ENCODE measurements at places on chromosomes 7 and 10.
A peak's percentile ranks its signal among the peaks of the same experiment; 100 is the strongest.

DNA sequence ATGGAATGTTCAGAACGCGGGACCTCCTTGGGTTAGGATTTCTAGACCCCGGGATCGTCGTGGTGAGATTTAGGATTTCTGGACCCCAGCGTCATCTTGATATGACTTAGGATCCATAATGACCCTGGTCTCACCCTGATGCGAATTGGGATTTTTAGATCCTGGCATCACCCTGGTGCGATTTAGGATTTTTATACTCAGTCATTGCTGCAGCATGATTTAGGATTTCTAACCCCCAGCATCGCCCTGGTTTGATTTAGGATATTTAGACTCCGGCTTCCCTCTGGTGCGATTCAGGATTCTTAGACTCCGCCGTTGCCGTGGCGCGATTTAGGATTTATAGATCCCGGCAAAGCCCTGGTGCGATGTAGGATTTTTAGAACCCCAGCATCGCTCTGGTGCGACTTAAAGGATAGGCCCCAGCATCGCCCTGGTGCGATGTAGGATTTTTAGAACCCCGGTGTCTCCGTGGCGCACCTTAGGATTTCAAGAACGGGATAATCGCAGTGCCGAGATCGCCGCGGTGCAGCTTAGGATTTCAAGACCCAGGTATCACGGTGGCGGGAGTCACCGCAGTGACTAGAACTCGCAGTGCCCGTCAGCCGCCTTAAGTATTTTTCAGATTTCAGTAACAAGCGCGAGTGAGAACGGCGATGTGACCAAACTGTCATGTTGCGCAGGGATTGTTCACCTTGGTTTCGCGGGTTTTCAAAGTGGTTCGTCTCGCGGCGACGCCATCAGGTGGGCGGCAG is 814 bp downstream of the MEST start:
- no peak for DNase-seq

DNA sequence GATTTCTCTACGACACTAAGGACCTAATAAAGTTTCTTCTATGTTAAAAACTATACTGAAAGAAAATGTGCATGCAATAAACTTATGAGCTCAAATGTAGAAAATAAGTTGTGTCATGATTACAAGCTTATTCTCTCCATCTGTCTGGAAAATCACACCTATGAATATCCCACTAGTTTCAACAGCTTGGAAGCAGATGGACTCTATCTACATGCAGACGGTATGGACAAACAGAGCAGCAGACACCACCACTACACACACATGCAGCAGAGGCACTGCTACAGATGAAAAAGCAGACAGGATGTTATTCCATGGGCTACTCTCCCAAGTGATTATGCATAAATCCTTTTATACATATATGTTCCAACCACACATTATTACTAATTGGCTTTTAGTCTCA is 123.4 kb upstream of the TARP start:
- no peak for DNase-seq

GRCh38 chr7:40551685-40552576 is 417.1 kb downstream of the SUGCT start:
- DNase-seq = peak; percentile 70

DNA sequence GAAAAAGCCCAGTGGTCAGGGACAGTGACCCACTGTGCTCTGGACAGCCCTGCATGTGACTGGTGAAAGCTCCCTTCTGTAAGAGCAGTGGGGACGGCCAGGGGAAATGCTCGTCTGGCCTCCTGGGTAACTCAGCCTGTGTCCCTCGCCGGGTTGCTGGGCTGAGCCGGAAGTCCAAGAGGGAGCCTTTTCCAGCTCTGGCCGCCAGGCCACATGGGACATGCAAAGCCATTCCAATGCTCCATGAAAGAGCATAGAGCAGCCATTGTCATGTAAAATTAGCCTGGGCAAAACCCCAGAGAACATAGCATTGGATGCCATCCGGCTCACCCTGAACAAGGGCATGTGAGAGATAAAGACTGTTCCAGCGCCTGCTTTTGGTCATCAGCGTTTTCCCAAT is 64.9 kb upstream of the ADRB1 start:
- no peak for DNase-seq

- no peak for DNase-seq
Observed at GRCh38 chr10:119502618-119503155, 39.8 kb downstream of the RGS10 start.

DNA sequence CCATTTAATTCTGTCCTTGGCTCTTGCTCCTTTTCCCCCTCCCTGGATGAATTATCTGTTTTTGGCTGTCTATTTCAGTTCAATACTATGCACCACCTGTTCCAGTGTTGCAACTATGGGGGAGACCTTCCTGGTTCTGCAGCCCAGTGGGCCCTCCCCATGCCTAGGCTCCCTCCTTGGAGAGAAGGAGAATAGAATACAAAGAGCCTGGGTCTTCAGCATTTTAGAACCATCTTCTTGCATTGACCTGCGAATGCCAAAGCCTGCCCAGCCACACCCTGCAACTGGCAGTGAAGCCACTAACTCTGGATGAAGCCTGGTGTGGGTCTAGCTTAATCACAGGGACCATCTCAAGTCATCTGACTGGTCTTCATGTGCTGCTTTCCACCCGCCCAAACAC is 207.1 kb downstream of the HERPUD2 start:
- DNase-seq = no peak

GRCh38 chr10:118892255-118892654 is 137.3 kb upstream of the NANOS1 start:
- no peak for DNase-seq

DNA sequence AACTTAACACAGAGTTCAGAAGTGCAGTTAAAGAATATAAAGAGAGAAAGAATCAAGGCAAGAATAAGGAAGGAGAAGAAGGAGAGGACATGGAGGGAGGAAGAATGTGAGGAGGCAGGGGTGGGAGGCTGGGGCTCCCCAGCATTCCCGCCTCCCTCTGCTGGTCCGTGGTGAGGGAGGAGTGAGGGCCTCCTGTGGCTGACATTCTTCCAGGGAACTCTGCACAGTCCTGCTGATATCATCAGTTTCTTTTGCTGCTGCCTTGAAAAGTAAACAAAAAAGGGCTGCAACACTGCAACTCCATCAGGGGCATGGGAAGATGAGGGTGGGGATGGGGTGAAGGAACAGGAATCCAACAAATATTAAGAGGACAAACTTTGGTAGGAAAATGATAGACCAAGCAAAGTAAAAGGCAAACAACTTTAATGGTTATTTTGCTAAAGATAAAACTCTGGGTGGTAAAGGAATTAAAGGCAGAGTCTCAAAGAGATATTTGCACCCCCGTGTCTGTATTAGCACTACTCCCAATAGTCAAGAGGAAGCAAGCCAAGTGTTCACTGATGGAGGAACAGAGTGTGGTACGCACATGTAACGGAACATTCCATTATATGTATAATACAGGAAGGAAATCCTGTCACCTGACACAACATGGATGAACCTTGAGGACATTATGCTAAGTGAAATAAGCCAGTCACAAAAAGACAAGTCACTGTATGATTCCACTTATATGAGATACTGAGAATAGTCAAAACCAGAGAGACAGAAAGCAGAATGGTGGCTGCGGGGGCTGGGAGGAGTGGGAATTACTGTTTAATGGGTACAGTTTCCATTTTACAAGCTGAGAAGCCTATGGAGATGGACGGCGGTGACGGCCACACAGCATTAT is 8.0 kb upstream of the SPOCK2 start:
- DNase-seq = no peak

- no peak for DNase-seq
Observed at GRCh38 chr7:3386423-3387190, 85.6 kb downstream of the SDK1 start.

GRCh38 chr7:77504951-77505350 is 32.1 kb upstream of the PTPN12 start:
- DNase-seq = no peak

- no peak for DNase-seq
Observed at GRCh38 chr7:68439897-68440296, 1158.4 kb upstream of the AUTS2 start.

- DNase-seq = no peak
Observed at GRCh38 chr7:16985621-16986020, 103.8 kb upstream of the AGR3 start.

- no peak for DNase-seq
Observed at GRCh38 chr7:42483886-42484285, 246.9 kb upstream of the GLI3 start.

- DNase-seq = no peak
Observed at GRCh38 chr7:124426621-124427020, 339.0 kb downstream of the GPR37 start.

- DNase-seq = no peak
Observed at GRCh38 chr10:24249829-24250415, 41.0 kb downstream of the KIAA1217 start.

- no peak for DNase-seq
Observed at GRCh38 chr7:100827330-100828226, at the start of gene EPHB4. Gene EPHB4 (minus strand): TSS chr7:100827523. CDS start chr7:100827030, 493 bp downstream.

DNA sequence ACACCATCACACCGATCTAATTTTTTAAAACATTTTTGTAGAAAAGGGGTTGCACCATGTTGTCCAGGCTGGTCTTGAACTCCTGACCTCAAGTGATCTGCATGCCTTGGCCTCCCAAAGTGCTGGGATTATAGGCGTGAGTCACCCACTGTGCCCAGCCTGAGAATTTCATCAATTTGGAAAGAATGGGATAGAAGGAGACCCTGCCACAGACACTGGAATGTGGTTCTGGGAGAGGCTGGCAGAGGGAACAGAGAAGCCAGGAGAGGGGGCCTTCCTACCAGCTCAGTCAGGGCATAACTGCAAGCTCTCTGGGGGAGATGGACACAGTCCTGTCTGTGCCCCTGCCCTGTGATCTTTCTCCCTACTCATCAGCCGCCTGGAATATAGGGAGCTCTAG is 42.1 kb upstream of the MKRN1 start:
- DNase-seq = no peak

DNA sequence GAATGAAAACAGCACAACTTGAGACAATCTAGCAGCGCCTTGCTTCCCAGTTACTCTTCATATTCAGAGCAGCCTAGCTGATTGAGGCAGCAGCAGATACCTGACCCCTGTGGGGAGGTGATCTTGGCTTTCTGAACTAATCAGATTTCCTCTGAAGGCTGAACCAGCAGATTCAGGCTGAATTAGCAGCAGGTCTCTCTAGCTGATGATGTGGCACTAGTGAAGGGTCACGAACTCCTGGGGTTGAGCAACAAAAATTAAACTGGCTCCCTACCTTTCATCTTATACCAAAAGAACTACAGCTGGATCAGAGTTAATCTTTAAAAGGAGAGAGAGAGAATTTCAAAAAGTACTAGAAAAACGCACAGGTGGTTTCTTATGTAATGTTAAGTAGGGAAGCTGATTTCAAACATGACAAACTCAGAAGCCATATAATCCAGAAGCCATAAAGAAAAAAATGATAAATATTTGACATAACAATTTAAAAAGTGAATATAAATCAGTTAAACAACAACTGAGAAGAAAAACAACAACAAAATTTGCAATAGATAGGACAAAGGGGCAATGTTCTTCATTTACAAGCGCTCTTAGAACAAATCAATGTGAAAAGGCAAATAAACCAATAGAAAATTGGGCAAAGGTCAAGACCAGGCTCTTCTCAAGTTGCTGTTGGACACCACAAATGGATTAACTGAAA is 13.5 kb downstream of the SLC25A13 start:
- DNase-seq = no peak

DNA sequence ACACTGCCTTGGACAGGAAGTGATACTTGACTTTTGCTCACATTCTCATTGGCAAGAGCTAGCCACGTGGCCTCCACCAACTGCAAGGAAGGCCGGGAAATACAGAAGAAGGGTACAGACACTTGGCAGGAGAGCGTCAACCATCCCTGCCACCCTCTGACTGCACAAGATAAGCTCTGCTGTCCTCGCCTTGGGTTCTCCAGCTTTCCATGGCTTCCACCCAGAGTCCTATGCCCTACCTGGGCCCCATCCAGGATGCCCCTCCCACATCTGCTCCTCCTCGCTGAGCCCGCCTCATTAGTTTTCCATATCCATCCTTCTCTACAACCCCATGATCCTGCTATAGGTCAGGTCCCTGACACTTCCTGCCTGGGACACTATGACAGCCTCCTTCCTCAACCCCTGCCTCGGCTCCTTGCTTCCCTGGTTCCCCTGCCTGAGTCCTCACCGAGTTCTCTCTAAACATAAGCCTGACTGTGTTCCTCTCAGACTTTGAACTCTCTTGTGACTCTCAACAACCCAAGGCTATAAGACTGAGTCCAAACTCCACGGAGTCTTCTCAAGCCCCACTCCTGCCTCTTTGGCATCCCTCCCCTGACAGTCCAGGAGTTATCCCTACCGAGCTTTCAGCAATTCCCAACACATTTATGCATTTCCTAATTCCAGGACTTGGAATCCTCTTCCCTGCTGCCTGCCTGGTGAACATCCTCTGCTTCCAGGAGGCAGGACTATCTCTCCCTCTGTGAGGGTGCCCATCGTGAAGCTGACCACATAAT is 23.2 kb upstream of the GDF10 start:
- no peak for DNase-seq

DNA sequence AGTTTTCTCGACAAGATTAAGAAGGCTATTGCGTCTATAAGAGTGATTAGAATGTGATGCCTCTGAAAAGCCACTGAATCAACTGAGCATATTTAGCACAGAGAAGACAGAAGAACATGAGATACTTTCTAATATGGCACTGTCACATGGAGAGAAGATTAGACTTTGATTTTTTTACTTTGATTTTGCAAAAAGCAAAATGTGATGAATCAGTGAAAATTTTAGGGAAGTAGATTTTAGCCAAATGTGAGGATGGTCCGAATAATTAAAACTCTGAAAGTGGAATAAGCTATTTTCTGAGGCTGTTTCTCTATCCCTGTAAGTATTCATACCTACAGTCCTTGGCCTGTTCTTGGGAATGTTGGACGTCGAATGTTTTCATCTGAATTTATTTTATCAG is 11.8 kb downstream of the MDFIC start:
- DNase-seq = no peak

DNA sequence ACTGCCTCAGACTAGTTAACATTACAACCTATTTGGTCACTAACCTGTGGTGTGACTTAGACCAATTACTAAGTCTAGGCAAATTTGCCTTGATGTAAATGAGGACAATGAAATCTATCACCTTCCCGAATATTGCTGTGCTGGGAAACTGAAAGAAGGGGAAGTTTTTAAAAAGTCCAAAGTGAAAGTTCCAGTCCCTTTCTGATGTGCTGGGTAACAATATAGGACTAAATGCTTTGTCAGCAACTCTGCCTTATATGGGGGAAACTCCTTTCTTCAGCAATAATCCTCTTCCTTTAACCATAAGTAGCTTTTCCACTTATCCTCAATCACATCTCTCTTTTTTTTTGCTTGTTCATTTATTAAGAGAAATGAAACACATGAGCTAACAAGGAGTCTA is 3.9 kb downstream of the PIK3AP1 start:
- no peak for DNase-seq

- no peak for DNase-seq
Observed at GRCh38 chr7:151666886-151667285, 147.2 kb upstream of the RHEB start.

Measured in AG09309 (cell line).